ENCODE measurements at places on chromosomes 2 and 18.

GRCh38 chr18:53610957-53611356 lies 613.5 kb downstream of the MBD2 start:
- no peak for DNase-seq

DNA sequence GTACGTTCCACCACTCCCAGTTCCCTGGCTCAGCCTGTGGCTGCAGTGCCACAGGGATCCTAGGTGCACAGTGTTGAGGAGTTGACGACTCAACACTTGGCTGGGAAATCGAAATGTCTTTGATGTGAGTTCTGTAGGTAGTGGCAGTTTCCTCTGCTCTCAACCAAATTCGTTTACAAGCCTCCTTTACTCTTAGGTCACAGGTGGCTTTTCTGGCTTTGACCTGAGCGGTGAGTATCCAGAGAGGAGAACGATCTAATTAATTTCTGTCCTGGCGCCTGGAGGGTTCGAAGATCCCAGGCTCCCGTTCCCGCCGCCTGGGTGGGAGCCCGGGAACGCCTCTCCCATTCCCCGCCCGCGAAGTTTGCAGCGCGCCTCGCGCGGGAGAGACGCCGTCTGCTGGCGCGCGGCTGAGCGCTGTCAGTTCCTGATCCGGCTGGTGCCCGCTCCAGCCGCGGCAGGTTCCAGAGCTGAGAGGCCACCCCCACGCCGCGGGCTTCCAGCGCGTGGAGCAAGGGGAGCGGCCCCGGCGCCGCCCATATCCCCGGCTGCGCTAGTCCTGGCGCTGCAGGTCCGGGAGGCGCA lies at the start of gene LAMA3:
Gene LAMA3 (plus strand): TSS at position 423 of the 585 bp plus-strand sequence. CDS start 231 bp downstream, outside the sequence.
- no peak for DNase-seq

DNA sequence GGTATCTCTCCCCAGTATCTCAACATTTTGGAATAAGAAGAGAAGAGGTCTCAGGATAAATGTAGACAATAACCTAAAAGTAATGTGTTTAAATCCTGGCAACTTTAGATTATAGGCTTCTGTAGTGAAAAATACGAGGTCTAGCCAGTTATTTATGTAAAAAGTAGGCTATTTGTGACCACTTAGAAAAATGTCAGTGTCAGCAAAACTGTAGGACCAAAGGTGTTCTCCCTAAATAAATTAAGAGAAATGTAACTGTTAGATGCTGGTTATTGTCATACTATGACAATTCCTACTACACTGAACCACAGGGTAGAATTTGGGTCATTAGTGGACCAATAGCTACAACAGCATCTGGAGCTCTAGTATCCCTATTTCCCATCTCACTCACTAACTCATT lies 2.0 kb downstream of the SUPT7L start:
- DNase-seq, result no peak

DNA sequence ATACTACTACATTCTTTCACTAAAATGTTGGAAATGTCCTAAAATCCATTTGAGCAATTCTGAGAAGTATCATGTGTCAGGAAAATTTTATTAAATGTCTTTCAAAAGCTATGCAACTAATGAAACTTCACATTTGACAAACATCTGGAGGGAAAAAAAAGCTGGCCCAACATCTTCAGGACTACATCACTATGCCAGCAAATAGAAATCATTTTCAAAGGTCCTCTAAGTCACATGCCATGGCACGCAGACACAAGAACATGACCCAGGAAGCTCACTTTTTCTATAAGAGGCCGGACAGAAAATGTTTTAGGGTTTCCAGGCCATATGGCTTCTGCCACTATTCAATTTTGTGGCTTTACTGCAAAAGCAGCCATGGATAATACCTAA lies 11.6 kb downstream of the KANSL3 start:
- no peak for DNase-seq
